ENCODE measurements at places on chromosomes 1 and 21.

DNA sequence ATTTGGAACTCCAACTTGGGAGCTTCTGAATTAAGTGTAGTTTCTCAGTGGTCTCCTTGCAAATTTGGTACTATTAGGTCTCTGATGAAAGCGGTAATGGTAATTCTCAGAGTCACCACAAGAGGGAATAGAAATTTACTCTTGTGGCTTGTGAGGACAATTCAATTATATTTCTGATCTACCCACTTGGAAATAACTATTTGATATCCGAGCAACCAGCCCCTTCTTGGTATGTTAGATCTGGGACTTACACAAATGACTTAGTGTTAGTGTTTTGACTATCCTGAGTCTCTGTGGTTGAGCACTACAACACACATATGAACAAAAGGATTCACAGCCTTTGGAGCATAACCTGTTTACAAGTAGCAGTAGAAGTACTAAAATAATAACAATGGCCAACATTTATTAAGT lies 68.1 kb downstream of the RPS6KA1 start:
- no peak for DNase-seq

DNA sequence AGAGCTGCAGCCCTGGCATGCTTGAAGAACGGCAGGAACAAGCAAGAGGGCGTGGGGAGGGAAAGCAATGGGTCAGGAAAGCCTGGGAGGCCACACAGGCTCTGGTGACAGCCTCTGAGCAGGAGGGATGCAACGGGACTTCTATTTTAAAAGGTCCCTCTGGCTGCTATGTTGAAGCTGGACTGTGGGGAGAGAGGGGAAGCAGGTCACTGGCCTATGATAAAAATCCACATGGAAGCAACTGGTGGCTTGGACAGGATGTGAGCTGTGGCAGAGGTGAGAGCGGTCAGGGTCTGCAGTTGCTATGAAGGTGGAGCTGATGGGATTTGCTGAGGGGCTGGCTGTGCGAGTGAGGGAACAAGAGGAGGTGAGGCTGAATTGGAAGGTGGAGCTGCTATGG lies 11.2 kb downstream of the PADI1 start:
- no peak for DNase-seq

- DNase-seq, result no peak
These were observed 4.6 kb downstream of the MAB21L3 start for GRCh38 chr1:116115476-116116439.

- no peak for DNase-seq
These were observed 1.2 kb upstream of the DENND1B start for GRCh38 chr1:197776351-197777105.

DNA sequence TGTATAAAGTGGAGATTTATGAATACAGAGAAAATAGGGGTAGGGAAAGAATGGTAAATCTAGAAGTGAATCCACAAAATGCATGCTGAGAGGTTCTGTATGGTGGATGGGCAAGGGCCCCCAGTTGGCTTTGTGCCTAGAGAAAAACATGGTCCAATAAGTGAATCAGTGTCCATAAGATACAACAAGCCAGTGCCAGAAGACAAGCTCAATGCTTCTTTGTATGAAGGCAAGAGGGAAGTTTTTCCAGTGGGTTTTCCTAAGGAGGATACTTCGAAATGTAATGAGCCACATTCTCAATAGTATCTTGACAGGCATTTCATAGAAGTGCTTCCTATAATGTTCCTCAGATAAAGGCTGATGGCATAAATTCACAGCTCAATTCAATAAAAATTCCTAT lies 169.4 kb upstream of the HMCN1 start:
- no peak for DNase-seq

DNA sequence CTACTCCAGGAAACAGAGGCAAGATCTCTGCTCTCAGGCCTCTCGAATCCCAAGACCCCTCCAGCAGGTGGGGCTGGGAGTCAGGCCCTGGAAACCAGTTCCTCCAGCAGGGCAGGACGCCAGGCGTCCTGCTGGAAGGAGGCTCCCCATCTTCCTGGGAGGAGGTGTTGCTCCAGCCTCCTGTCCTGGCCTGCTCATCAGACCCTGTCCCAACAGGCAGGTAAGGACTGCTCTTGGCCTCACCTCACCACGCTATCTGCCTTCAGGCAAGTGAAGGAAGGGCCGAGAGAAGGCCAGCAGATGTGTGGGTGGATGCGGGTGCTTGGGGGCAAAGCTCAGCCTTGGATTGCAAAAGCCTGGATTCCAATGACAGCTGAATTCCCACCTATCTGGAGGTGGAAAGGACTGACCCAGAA lies 82.9 kb downstream of the SSBP3 start:
- DNase-seq, result no peak

- DNase-seq, result no peak
These were observed 4.7 kb downstream of the TFF3 start for GRCh38 chr21:42310411-42311001.

- no peak for DNase-seq
These were observed 3.6 kb downstream of the CACNA1S start for GRCh38 chr1:201108614-201109013.

DNA sequence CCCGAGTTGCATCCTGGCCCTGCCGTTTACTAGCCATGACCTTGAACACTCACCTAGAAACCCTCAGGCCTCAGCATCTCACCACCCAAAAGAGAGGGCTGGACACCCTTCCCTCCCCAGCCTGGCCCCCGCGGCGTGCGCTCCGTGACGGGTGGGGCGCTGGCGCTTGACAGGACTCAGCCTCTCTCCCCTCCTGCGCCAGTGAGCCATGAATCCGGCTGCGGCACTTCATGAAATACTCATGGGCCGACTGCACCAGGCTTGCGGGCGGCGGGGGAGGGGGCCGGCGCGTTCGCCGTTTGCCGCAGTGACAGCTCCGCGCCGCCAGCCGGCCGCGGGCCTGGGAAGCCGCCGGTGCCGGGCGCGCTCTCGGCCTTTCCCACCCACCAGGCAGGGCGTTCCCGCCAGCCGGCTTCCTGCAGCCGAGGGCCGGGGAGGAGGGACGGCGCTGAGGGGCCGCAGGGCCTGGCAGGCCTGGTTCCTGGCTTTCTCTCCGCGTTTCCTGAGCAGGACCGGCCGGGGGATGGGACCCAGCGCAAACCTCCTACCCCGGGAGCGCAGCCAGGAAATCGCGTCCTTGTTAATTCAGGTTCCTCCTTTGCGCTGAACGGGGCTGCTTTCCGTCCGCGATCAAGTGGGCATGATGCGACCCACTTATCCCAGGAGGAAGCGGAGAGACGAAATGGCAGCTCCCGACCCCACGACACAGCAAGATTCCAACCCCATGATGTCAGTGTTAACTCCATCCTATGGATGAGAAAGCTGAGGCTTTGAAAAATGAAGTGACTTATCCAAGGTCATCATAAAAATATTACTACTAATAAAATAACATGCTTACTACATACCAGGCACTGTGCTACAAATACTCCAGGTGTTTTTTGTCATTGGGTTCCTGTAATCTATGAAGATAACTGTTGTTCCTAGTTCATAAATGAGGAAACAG lies 9.1 kb upstream of the LUZP1 start:
- DNase-seq, result peak; percentile 11

- DNase-seq, result no peak
These were observed 28.9 kb downstream of the CLEC20A start for GRCh38 chr1:178467837-178468236.

GRCh38 chr1:203035111-203036000 lies 9.1 kb downstream of the PPFIA4 start:
- no peak for DNase-seq

DNA sequence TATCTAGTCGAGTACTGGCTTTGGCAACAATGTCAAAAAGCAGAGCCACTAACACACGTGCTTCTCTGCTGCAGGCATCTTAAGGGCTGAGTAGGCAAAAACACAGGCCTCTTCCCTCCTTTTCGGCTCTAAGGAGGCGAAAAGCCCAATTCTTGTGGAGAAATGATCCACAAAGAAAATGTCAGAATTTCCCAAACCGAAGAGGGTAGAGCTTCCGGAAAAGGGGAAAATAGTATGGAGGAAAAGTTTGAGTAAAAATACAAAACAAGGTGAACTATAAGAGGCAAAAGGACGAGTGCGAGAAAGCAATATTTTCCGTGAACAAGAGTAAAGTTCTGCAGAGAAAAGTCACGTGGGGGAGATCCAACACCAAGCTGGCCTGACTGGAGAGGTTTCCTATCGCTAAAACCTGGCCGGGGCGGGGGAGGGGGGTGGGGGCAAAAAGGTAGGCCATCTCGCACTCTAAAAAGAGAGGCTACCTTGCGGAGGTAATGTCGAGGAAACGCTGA lies 551 bp downstream of the ZRANB2 start:
- no peak for DNase-seq

DNA sequence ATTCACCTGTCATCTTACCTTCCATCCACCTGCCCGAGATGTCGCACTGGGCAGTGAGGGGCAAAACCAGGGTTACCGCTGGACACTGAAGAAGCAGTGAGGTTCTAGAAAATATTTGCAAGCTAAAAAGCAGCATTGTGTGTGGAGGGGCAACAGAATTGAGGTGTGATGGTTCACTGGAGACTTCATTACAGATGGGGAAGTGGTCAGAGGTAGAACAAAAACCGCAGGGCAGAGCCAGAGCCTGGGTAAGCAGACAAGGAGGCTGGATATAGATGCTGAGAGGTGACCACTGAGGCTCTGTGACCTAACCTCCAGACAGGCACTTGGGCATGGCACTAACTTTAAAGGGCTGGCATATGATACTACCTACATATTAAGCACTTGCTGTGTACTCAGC lies 363.9 kb upstream of the PROX1 start:
- no peak for DNase-seq

GRCh38 chr1:58619286-58620054 lies 42.4 kb upstream of the TACSTD2 start:
- no peak for DNase-seq

- DNase-seq, result peak; percentile 8
These were observed 32.5 kb downstream of the PEX14 start for GRCh38 chr1:10507111-10507879.

DNA sequence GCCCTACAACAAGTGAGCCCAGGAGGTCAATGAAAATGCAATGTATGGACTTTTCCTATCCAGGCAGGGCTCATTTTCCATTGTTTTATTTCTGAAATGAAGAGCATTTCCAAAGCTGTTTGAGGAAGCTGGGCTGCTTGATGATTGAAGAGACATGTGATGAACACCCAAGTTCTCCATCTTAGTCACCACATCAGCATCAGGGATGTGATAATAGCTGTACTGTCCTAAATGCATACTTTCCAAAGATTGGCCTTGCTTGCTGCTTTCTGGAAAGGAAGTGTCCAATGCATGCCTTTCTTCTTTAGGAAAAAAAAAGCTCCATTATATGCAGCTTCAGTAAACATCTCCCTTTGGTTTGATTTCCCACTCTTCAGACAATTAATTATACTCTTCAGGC lies 425.9 kb upstream of the RUNX1 start:
- DNase-seq, result no peak

DNA sequence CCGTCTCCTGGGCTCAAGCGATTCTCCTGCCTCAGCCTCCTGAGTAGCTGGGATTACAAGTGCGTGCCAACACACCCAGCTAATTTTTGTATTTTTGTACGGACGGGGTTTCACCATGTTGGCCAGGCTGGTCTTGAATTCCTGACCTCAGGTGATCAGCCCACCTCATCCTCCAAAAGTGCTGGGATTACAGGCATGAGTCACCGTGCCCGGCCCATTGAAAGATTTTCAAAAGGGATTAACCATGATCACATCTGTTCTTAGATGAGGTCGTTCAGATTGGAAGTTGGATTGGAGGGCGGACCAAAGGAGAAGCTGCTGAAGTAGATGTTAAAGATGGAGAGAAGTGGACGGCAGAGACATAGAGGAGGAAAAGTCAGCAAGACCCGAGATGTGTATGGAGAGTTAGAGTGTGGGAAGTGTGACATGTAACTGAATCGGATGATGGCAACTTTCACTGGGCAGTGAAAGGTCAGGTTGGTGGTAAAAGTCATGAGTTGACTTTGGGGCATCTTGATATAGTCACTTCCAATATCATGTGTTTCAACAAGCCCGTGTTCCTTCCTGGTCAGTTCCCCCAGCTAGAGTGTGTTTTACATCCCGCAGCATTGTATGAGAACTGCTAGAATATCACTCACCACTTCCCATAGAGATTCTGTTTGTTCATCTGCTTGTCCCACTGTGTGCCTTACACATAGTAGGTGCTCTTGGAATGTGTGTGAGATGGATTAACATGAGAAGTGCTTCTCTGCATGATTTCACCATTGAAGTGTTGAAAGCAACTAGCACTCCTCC lies 54.4 kb upstream of the TINAGL1 start:
- DNase-seq, result no peak

- no peak for DNase-seq
These were observed 156.9 kb upstream of the NBPF11 start for GRCh38 chr1:148308832-148309458.

- DNase-seq, result no peak
These were observed 68.6 kb upstream of the RGL1 start for GRCh38 chr1:183736343-183736742.

GRCh38 chr1:244429818-244430217 lies 21.9 kb downstream of the ADSS2 start:
- no peak for DNase-seq

DNA sequence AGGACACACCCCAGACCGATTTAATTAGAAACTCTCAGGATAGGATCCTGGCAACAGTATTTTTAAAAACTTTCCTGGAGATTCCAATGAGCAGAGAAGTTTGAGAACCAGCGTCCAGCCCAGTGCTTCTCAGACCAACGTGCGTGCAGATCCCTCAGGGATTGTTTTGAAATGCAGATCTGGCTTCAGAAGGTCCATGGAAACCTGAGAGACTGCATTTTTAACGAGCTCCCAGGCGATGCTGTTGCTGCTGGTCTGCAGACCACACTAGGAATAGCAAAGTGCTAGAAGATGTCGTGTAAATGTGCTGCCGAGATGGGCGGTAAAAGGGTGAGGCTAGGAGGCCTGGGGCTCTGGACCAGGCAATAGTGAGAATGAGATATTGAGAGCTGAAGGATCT lies 18.4 kb upstream of the CASQ1 start:
- DNase-seq, result no peak

GRCh38 chr1:100359139-100359538 lies 6.8 kb downstream of the CDC14A start:
- no peak for DNase-seq

DNA sequence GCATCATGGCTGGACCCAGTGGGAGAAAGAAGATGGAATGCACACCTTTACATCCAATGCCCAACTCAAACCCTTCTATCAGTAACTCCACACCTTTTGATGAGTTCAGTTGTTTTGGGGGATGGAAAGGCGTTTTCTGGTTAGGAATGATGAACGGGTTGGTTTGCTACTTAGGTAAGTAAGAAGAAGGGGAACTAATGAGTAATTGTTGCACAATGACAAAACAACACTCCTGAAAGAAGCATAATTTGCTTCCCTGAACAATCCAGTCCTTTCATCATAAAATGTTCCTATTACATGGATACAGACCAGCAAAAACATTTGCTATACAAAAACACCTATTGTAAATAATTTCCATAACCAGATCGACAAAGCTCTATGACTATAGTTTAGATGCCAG lies 35.9 kb upstream of the NFIA start:
- DNase-seq, result no peak
